ENCODE measurements at places on chromosomes 13 and 19.

GRCh38 chr13:100440751-100441425, 147.7 kb downstream of the GGACT start:
- DNase-seq = no peak

DNA sequence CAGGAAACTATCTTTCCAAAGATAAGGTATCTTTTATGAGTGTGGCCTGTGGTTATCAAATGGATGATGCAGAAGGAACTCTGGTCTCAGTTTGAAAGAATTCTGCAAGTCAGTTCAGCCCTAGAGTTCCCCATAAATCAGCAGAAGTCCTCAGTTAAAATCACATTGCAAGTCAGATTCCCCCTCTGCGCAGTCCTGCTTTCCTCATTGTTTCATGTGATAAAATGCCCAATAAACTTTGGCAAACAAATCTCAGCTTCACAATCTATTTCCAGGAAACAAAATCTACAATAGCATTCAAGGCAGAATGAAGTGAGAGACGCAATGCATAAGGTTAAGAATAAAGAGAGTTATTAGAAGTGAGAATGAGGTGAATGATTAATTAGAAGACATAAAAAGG, 216.3 kb upstream of the KLHL1 start:
- no peak for DNase-seq

GRCh38 chr19:8355631-8356402, 8.1 kb upstream of the ANGPTL4 start:
- no peak for DNase-seq

- no peak for DNase-seq
Observed at GRCh38 chr19:42287017-42287826, 14.7 kb upstream of the PRR19 start.

DNA sequence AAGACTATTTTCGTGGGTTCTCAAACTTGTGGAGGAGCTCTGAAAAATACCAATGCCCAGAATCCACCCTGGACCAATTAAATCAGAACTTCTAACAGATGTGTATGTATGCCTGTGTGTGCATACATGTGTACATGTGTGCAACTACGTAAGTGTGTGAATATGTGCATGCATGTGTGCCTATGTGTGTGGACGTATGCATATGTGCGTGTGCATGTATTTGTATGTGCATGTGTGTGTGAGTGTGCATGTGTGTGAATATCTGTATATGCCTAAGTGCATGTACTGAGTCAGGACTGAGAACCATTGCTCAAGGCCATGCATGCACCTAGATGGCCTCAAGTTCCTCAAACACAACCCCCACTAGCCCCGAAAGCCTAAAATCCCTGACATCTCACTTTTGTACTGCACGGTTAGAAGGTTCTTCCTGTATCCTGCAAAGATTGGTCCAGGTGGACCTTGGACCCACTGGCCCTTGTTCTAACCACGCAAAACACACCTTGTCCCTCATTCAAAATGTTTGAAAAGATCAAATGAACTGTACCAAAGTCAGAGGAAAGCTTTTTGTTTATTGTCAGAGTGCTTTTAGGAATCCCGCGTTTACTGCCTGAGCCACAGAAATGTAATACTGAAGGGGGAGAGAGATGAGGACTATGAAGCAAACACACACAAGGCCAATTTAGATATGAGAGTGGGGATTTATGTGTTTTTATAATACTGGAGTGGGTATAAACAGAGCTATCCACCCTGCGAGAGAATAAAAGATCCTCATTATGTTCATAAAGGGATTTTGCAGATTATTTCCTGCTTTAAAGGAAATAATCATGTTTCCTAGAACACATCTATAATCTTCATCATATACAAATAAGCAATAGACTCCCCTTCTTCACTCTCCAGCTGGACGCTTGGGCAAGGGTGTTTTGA, 39.1 kb downstream of the LATS2 start:
- DNase-seq = no peak

- DNase-seq = no peak
Observed at GRCh38 chr19:46607448-46607841, 6.3 kb downstream of the CALM3 start.

DNA sequence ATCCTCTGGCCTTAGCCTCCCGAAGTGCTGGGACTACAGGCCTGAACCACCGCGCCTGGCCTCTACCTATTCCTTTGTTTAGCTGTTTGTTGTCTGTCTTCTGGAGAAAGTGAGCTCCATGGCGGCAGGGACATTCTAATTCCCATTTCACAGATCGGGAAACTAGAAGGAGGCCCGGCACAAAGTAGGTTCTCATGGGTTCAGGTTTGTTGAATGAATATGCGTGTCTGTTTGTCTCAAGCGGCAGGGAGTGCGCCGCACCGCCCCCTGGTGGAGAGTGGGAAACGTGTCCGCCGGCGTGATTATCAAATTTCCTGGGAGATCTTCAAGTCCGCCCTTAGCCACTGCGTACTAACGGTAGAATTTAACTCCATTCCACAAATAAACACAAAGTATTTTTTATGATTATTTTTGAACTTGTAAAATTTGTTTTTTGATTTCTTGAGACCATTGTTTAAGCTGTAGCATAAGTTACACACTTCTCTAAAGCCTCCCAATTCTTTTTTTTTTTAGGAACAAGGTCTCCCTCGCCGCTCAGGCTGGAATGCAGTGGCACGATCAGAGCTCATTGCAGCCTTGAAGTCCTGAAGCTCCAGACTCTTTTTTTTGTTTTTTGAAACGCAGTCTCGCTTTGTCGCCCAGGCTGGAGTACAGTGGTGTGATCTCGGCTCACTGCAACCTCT, 8.9 kb upstream of the CCDC9 start:
- DNase-seq = peak; percentile 39

- DNase-seq = no peak
Observed at GRCh38 chr13:39862900-39863299, 207.4 kb downstream of the COG6 start.

DNA sequence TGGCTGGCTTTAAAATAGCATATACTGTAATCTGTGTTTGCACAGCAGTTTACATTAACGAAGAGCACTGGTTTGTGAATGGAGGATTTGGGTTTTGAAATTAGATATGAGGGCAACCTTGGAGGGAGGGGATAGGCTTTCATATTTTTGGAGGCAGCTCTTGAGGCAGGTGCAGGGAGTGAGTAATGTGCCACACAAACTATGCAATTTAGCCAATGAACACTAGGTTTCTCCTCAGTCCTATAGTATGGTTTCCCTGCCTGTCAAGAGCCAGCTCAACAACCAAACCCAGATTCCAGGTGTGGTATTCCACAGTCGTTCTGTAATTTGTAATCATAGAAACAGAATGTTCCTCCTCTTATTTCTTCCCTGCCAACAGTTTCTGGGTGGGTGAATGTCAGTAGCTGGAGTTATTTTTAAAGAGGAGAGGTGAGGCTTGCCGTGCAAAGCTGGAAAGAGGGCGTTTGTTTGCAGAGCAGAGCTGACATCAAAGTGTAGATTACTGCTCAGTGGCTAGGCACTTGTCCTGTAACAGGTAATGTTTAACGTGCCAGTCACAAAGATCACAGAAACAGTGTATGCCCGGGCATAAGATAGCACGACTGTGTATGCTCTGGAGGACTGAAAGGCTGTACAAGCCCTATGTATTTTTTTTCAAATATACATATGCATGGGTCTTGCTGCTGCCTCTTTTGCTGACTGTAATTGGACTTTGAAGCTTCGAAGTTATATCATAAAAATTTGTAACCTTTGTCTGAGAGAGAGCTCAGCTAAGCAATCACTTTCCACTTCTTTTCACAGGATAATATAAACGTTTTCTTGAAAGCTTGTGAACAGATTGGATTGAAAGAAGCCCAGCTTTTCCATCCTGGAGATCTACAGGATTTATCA, 124.2 kb downstream of the LMO7 start:
- peak; percentile 93 for DNase-seq

GRCh38 chr19:38228005-38228377, 4.0 kb upstream of the DPF1 start:
- DNase-seq = no peak

DNA sequence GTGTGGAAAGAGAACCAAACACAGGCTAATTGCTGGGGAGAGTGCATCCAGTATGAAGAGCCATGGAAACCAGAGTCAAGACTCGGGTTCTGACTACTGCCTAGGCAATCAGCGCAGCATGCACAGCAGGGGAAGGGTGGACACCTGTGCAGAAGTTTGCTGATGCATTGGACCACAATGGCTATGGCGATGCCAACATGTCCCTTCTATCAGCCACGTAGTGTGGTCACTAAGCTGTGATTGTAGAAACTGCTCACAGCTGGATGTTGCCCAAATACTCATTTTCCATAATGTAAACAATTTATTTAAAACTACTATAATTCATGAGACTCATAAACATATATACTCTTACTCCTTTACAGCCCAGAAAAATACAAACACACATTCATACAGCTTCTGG, 1718.2 kb downstream of the EFNB2 start:
- DNase-seq = no peak

DNA sequence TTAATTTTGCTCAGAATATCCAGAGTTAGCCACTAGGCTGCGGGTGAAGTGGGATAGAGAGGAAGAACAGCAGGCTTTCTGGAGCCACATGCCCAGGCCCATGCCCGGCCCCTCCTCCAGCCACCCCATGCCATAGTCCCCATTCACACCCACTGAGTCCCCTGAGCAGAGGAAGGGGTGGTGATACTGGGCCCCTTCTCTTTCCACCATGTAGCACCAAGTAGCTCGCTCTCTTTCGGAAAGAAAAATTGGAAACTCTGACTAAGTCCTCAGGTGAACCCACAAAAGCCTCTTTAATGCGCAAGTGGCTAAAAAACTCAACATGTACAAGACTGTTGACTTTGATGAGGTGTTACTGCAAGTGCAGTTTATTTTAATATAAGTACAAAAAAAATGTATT, 76.7 kb upstream of the GPR183 start:
- DNase-seq = no peak

DNA sequence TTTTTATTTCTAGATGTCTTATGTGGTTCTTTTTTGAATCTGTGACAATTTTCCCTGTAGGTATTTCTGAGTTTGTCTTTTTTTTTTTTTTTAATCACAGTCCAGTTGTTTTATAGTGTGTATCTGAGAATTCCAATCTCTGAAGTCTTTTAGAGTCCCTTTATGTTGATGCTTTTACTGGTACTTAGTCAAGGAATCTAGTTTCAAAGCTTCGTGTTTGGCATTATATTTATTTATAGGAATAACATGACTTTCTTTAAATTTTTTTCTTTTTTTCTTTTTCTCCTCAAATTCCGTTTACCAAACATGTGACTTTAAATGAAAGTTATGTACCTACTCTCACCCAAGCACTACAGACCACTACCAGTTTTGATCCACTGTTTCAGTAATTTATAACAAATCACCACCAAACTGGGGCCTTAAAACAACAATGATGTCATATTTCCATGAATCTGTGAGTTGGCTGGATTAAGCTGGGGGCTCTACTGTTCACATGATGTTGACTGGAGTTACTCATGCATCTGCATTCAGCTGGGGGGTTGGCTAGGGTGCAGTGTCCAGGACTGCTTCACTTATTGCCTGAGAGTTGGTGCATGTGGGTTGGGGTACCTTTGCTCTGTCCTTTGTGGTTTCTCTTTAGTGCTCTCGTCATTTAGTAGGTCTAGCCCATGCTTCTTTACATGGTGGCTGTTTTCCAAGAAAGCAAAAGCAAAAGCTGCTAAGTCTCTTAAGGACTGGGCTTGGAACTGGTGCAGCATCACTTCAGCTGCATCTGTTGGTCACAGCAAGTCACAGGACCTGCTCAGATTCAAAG, 22.3 kb downstream of the KCTD4 start:
- DNase-seq = no peak

DNA sequence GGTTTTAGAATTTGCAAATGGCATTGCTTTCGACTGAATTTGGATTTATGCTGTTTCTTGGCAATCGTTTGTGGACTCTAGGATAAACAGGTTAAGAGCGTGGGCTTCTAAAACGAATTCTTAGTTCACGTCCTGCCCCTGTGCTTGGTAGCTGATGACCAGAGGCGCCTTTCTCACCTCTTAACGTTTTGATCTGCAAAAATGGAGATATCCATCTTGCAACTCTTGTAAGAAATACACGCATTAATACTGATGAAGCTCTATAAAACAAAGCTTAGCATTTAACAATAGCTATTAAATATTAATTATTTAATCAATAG, 580 bp upstream of the KATNAL1 start:
- DNase-seq = no peak

DNA sequence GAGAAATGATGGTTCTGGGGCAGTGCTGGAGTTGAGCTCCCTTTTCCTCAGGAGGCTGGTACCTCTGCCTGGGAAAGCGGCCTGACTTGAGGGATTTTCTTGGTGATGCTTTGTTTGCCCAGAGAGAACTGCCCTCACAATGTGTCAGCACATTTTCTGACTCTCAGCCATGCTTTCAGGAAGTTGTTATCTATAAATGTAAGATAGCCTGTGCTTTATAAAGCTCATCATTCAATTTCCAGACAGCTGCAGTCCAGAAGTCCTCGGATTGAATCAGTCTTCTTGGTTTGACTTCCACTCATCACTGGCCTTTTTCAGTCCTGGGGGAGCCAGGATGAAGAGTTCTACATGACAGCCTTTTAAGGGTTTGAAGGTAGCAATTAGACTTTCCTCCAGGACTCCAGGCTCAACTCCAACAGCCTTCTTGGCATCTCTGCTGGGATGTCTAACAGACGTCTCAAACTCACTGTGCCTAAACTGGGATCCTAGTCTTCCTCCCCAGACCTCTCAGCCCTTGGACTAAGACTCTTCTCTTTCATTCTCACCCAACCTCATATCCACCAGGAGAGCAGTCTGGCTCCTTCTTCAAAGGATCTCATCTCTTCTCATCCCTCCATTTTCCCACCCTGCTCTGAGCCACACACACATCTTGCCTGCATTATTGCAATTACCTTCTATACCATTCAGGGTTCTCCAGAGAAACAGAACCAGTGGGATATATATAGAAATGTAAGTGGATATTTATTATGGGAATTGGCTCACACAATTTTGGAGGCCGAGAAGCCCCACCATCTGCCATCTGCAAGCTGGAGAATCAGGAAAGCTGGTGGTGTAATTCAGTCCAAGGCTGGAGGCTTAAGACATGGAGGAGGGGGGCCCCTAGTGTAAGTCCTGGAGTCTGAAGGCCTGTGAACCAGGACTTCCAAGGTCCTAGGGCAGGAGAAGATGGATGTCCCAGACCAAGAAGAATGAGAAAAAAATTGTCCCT, 13.1 kb downstream of the ERICH6B start:
- no peak for DNase-seq

GRCh38 chr13:80250213-80250810, 90.6 kb downstream of the SPRY2 start:
- DNase-seq = no peak

DNA sequence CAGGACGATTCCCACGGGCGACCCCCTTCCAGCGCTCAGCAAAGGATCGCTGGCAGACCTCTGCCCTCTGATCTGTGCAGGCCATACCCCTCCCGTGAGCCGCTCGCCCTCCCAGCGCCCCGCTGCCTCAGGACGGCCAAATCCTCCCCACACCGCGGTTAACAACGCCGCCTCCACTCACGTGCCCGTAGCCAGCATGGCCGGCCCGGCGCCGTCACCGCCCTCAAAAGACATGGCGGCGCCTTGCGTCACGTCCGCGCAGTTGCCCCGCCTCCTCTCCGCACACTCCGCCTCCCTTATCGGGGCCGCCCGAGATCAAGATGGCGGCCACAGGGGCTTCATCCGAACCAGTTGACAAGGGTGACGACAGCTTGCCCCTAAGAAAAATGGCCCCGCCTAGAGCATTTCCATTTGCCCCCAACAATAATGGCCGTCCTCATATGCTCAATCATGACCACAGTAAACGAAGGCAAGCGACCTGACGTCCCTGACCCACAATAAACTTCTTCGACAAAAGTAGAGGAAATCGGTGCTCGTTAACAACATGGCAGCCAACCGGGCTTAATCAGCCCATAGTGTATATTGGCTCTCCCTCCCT, 634 bp downstream of the AKT1S1 start:
- DNase-seq = peak; percentile 99

All from NCI-H1417 (cell line).